ENCODE measurements at places on chromosomes 7 and 10. TPM values are rescaled to one million over a fixed set of nuclear protein-coding genes. Genes with fewer than 3 reads are reported as not detected.

HOXA6 gene
- total RNA-seq: 1.0 TPM

GRCh38 chr7:18849130-18849529, 268.3 kb downstream of the TWIST1 start:
- DNase-seq: no peak

- DNase-seq: no peak
Measured at GRCh38 chr10:1600861-1601260, 136.5 kb downstream of the ADARB2 start.

GRCh38 chr7:47908720-47909119, 39.5 kb downstream of the PKD1L1 start:
- DNase-seq: no peak

GTF2I gene
- 253 TPM for total RNA-seq

OR13A1 gene
- total RNA-seq: not detected

VSTM2A gene
- not detected for total RNA-seq

PAPOLB gene
- total RNA-seq: 0.05 TPM

DNA sequence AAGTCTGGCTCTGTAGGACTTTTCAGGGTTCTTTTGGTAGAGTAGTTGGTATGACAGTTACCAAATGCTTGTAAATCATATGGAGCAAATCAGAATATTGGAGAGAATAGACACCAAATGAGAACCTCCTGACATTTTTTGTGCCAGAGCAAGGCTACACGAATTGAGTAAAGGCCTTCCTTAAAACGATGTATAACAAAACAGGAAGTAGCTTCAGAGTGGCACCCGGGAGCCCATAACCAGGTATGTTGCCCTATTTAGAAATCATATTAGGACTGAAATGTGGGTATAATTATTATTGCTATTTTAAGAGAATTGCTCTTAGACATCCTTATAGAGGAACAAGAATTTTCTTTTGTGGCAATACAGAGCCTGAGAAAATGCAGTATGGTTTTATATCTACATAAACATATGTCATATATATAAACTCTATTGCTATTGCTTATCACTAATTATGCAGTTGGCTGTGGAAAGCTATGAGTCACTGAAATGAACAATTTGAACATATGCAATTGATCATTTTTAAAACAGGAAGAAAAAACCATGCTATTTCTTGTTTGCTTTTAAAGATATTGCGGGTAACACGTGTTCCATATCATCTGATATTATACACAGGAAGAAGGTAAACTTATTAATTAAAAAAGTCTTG, 197.4 kb upstream of the MTPN start:
- DNase-seq: no peak

- no peak for DNase-seq
Measured at GRCh38 chr7:23093111-23093510, 12.5 kb upstream of the KLHL7 start.

CALHM2 gene
- 24.8 TPM for total RNA-seq

DNA sequence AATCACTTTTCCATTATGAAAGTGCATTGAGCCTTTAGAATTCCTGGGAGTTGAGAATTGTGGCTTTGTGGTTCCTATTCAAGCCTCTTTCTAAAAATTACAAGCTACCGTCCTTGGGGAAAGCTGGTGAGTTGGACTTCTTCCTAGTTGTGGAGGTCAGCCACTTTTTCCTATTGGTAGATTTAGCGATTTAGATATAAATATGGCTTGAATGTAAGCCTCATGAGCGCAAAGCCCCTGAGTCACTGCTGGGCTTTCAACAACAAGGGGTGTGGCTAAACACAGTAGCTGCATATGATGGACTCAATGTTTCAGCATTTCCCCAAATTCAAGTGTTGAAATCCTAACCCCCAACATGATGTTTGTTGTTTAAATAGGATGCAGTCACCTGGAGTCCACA, 150.0 kb upstream of the IGFBP3 start:
- peak; percentile 80 for DNase-seq

SYT15 gene
- not detected for total RNA-seq

- peak; percentile 59 for DNase-seq
Measured at GRCh38 chr10:92699518-92700381, 10.0 kb downstream of the HHEX start.

DNA sequence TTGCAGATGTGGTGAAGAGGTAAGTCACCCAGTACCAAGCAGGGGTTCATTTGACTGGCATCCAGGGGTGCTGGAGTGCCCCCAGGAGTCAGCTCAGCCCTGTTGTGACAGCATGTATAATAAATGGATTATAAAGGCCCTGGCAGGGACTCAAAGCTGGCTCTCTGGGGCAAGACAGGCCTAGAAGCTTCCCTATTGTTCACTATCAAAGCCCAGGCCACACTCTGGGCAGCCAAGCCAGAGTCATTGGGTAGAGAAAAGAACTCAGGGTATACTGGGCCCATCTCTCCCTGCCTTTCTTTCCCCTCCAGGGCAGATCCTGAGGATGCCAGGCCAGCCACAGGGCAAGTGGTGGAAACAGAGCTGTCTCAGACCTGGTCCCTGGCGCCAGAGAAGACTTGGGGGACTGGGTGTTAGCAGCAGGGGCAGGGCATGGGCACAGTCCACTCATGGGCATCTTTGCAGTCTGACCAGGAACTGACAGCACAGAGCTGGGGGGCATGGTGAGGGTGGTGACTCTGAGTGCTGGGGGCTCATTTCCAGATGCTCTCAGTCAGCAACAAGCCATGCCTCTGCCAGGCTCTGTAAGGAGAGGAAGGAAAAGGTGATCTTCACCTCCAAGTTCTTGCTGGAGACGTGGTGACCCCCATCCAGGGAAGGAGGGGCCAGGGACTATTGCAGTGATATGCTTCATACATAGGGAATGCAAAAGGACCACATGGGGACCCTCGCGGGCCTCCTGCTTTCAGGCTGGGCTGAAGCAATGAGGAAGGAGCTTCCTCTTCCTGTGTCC, 11.7 kb downstream of the RBP3 start:
- no peak for DNase-seq

- no peak for DNase-seq
Measured at GRCh38 chr7:132866144-132866531, 215.8 kb downstream of the CHCHD3 start.

GRCh38 chr7:126441745-126442144, 811.0 kb downstream of the GRM8 start:
- DNase-seq: no peak

GRCh38 chr10:48406204-48406603, 99.7 kb downstream of the MAPK8 start:
- no peak for DNase-seq

GRCh38 chr10:95832216-95833041, 75.3 kb upstream of the CC2D2B start:
- DNase-seq: no peak

DNA sequence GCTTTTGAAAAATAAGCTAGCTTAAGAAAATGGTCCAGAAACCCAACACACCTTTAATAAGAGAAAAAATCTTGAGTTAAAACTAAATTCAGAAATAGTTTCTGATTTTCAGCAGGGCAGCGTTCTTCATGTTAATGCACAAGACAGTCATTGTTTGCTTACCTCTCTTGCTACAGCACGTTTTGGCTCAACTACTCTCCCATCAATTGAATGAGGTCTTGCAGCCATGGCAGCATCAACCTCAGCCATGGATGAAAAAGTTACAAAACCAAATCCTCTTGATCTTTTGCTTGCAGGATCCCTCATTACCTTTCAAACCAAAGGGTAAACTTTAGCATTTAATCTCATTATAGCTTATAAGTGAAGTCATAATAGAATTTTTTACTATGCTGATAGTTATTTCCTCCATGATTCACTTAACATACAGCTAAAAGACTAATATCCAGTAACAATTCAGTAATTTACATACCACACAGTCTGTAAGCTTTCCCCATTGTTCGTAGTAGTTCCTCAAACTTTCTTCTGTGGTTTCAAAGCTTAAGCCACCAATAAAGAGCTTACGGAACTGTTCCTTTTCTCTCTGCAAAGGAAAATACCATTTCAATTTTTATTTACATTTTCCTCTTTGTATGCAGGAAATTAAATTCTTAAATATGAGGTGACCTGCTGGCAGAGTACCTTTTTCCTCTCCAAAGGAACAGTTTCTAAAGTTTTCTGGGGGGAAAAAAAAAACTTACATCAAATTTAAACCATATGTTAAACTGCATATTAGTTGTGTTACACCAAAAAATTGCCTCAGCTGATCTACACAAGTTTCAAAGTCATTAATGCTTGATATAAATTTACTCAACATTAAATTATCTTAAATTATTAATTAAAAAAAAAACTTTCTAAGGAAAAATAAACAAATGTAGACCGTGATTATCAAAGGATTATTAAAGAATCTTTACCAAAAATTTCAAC, 3.1 kb downstream of the HNRNPA2B1 start:
- DNase-seq: no peak

DNA sequence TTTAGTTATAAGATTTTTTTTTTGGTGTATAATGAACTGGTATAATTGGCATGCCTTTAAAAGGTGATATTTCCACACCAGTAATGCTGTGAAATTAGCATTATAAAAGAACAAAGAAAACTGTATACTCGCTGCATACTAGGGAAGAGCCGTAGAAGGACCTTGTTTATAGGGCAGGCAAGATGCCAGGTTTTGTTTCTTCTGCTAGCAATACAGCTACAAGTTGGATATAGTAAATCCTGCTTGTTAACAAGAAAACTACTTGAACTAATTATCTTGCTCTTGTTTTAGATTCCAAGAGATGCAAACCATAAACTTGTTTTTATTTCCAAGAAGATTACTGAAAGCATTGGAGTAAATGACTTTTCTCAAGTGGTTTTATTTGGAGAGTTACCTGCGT, 1.9 kb downstream of the DNAH11 start:
- no peak for DNase-seq

GRCh38 chr10:114453576-114453975, 49.3 kb upstream of the AFAP1L2 start:
- DNase-seq: no peak

GNGT1 gene
- not detected for total RNA-seq

DNA sequence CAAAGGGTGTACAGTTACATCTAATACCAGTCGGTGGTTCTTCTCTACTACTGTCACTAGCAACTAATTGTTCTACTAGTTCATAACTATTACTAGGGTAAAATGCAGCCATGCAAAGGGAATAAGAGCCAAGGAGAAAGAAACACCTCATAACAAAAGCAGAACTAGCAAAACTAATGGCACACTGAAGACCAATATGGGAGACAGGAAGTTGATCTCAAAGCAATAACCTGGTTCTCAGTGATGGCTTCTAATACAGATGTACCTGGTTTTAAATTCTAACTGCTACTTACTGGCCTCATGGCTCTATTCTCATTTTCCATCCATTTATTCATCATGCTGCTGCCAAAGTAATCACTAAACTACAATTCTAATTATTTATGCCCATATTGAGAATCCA, 170.3 kb downstream of the SEMA3E start:
- no peak for DNase-seq
